ENCODE measurements at places on chromosomes 16 and 17. TPM values are rescaled to one million over a fixed set of nuclear protein-coding genes. Genes with fewer than 3 reads are reported as not detected.
A peak's percentile ranks its signal among the peaks of the same experiment; 100 is the strongest.

TOX3 gene
- 0.60 TPM for total RNA-seq

GRCh38 chr17:52710363-52710901 is 551.9 kb upstream of the CA10 start:
- ATAC-seq = no peak

FAM117A gene
- 3.9 TPM for total RNA-seq

CD7 gene
- 0.80 TPM for total RNA-seq

GRCh38 chr17:81665205-81666091 is 957 bp downstream of the OXLD1 start:
- ATAC-seq = peak; percentile 27

GRCh38 chr17:57615836-57616757 is 129.0 kb downstream of the CCDC182 start:
- peak; percentile 46 for ATAC-seq

CBLN1 gene
- total RNA-seq = 0.36 TPM

GPR142 gene
- not detected for total RNA-seq

GRCh38 chr17:75701288-75701687 is 20.0 kb upstream of the ITGB4 start:
- no peak for ATAC-seq

DNA sequence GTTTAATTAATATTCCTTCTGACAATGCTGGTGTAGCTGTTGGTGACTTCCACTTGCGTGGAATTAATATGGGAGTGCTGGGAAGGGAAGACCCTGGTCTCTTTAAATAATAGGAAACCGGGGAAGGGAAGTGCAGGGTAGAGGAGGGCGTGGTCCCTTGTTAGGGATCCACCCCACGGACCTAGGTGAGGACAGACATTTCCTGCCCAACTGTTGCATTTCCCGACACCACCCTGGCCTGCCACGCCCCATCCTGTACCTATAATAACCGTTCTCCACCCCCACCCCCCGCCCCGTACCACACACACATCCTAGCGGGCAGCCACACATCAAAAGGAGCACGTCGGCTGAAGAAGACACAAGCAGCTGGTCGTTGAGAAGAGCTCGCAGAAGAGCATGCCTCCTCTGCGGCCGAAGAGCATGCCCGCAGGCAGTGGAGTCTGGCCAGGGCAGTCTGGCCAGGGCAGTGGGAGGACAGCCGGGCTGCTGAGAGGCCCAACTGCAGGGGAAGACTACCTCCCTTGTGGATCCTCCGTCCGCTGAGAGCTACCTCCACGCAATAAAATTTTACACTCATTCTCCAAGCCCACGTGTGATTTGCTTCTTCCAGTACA is 36.8 kb upstream of the MMD start:
- peak; percentile 31 for ATAC-seq

DPEP1 gene
- total RNA-seq = not detected

TSPAN10 gene
- total RNA-seq = 2.2 TPM

CIITA gene
- 4.5 TPM for total RNA-seq

DNA sequence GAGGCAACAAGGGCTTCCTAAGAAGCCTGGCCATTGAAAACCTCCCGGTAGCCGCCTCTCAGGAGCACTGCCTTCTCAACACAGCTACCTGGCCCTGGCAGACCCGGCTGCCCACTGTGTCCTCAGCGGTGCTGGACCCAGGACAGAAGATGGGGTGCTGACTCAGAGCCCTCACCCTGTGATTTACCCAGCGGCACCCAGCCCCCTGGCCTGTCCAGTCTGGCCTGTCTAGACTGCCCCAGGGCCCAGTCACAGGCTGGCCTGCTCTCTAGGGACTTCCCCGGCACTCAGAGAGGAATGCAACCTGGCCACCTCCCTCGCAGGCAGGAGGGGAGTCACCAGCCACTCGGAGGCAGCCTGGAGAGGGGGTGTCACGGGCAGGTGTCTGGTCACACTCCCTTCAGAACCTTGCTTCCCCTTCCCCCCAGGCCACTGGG is 20.1 kb downstream of the PIEZO1 start:
- peak; percentile 73 for ATAC-seq

DNA sequence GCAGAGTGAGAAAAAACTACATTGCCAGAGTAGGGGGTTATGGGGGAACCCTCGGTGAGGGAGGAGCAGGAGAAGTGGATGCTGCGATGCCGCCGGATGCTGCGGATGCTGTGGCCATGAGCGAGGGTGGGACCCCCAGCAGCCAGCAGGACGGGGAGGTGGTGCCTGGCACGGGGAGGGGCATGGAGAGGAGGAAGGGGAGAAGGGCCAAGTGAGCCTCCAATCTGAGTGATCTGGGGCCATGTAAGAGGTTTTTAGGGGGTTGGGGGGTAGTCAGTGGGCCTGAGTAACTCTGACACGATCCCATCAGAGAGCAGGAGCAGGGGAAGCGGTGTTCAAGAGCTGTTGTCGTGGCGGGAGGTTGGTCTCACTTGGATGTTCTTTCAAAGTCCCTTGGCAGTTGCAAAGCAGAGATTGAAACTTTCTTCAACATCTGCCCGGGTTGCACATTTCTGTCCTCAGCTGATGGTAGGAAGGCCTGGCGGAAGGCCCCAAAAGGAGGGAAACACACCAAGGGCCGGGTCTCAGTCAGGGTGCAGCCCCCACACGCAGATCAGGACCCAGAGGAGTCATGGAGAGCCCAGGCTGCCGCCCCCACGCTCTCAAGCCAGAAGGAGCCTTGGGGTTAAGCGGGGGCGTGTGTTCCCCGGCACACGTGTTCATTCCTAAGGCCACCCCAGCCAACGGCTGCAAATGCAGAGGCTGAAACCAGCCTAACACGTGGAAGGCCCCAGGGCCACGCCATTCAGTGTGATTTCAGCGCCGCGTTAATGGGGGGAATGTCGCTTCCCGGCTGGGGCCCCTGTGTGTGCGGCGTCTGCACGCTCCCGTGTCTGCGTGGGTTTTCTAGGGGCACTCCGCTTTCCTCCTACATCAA is 81.7 kb downstream of the ZDHHC7 start:
- ATAC-seq = no peak

DNA sequence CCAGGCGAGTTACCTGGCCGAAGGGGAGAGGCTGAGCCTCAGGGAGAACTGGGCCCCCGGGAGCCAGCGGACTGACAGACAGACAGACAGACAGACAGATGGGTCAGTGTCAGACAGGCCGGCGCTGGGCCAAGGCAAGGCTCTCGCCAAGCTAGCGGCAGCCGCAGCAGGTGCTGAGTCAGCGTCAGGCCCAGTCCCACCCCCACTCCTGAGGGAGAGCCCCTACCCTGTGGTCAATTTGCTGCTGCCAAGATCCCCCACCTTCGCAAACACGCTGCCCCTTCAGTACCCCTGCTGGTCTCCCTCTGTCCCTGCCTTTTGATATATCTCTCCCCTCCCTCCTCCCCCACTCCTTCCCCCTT is 1.5 kb downstream of the FGF11 start:
- ATAC-seq = no peak

DNA sequence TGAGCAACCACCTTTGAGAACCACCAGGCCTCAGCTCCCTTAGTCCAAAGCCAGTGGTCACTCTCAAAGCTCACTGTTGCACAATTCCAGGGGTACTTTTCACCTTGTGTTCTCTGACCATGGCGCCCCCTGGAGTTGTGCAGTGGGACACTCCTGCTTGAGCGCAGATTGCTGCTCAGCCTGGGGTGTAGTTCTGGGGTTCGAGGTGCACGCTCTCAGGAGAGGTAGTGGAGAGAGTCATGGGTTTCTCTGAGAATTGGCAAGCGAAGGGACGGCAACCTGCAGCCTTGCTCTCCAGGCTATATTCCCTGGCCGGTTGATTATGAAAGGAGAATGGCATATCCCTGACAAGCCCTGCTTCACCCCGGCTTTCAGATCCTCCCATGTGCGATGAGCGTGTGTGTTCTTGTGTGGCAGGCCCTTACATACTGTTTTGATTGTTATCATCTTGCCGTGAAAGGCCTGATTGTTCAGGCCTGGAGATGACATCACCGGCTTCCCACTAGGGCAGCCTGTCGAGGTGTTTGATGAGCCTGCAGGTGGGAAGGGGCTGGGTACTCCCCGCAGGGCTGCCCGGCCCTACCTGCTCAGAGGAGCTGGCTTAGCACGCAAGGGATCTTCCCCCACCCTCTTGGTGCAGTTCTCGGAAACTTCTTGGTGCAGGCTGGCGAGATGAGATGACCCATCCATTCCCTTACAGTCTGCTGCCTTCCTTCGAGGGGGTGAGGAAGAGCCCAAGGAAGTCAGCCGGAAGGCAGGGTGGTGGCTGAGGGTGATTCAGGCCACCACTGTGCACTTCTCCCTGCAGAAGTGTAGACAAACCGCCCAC is 431.2 kb downstream of the SLC39A11 start:
- ATAC-seq = peak; percentile 94

SALL1 gene
- total RNA-seq = not detected

GRCh38 chr16:73713778-73714495 is 582.7 kb upstream of the PSMD7 start:
- ATAC-seq = no peak

KRTAP3-1 gene
- not detected for total RNA-seq

DNA sequence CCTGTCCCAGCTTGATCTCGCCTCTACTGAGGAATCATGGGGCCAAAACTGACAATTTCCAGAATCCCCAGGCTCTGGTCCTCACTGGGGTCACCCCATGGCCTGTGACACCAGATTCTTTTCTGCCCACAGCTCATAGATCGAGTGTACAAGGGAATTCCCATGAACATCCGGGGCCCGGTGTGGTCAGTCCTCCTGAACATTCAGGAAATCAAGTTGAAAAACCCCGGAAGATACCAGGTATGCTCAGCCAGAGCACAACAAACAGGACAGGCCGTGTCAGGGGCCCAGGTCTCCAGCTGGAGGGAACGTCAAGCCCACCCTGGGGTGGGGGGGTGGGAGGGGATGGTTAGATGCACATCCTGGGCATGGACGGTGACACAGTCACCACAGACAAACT is 17.5 kb downstream of the USP6 start:
- ATAC-seq = no peak

GRCh38 chr17:41474863-41475262 is 6.1 kb downstream of the KRT35 start:
- no peak for ATAC-seq

ALOX12B gene
- 15.0 TPM for total RNA-seq

DNA sequence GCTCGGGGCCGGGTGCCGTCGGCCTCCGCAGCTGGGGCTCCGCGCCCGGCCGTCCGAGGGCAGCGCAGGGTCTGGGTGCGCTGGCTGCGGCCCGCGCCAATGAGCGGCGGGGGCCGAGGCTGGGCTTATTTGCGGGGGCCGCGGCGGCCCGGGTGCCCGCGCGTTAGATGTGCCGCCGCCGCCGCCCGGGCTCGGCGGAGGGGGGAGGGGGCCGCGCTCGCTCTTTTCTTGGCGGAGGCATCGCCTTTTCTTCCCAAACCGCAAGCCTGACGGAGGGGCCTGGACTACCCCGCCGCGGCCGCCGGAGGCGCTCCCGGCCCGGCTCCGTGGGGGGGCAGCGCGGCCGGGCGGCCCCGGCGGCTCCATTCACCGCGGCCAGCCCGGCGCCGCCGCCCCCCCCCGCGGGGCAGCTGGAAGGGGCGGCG is at the start of gene NOTUM:
Gene NOTUM, minus strand, starts transcription at position 101 of the 425 bp plus-strand sequence. CDS start 278 bp downstream, outside the sequence.
- no peak for ATAC-seq

PIK3R5 gene
- 0.88 TPM for total RNA-seq

RCVRN gene
- total RNA-seq = not detected

GRCh38 chr16:1216296-1216619 is 8.8 kb downstream of the TPSG1 start:
- no peak for ATAC-seq

SDK2 gene
- total RNA-seq = 4.9 TPM

- ATAC-seq = no peak
Measured at GRCh38 chr17:57574040-57574513, 171.0 kb downstream of the CCDC182 start.

GRCh38 chr17:50047083-50047482 is 8.8 kb upstream of the ITGA3 start:
- ATAC-seq = no peak

- peak; percentile 72 for ATAC-seq
Measured at GRCh38 chr16:88713568-88714419, 7.5 kb downstream of the CTU2 start.

IGFBP4 gene
- total RNA-seq = 72.1 TPM

DNA sequence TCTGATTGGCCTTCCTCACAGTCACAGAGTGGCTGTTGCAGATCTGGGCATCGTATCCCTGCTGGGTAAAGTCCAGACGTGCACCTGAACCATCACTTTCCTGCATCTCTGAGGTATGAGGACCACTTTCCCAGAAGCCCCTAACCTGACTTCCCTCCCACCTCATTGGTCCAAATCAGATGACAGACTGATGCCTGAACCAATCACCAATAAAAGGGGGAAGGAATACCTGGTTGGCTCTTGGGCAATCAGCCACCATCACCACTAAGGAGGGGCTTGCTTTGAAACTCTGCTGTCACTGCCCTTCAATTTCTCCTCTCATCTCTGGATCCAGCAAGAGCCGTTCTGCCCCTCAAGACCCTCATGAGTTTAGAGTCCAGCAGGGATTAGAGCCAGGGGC is 13.6 kb upstream of the WFDC1 start:
- no peak for ATAC-seq

TEX19 gene
- not detected for total RNA-seq

DNA sequence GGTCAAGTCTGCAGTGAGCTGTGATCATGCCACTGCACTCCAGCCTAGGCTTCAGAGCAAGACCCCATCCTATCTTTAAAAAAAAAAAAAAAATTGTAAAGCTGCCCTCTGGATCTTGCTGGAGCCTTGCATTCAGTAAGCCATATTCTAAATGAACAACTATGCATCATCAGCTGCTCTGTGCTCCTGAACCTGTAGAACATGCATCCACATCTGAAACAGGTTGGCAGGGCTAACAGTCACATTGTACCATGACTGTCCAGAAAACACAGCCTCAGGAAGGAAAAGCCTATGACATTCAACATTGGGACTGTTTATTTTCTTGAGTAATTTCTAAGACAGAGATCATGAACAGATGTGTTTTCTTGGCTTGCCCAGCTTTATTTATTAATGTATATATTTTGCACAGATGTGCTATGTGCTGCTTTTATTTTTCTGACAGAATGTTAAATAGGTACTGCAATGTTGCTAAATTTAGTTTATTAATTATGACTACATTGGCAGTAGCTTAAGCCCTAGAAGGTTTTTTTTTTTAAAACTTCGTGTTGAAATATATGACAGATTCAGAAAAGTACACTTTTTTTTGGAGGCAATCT is 19.8 kb downstream of the ACSF2 start:
- peak; percentile 48 for ATAC-seq

KRT33A gene
- 0.92 TPM for total RNA-seq

GRCh38 chr16:54309341-54309740 is 22.8 kb upstream of the IRX3 start:
- no peak for ATAC-seq

- ATAC-seq = no peak
Measured at GRCh38 chr17:38981636-38982035, 14.4 kb upstream of the FBXO47 start.

- no peak for ATAC-seq
Measured at GRCh38 chr17:36813957-36814563, 123.2 kb upstream of the LHX1 start.

GRCh38 chr17:82737967-82738877 is 2.8 kb downstream of the FN3K start:
- ATAC-seq = no peak

SLC6A4 gene
- total RNA-seq = 1.5 TPM

CA7 gene
- not detected for total RNA-seq

- peak; percentile 23 for ATAC-seq
Measured at GRCh38 chr17:30226878-30227277, 8.6 kb downstream of the SLC6A4 start.

KRTAP2-3 gene
- total RNA-seq = not detected

GRCh38 chr17:81646869-81647600 is 9.3 kb downstream of the PDE6G start:
- ATAC-seq = no peak

GRCh38 chr17:38425744-38426143 is 2.5 kb upstream of the ARHGAP23 start:
- ATAC-seq = no peak
